ENCODE measurements at places on chromosomes 5 and 9.
A peak's percentile ranks its signal among the peaks of the same experiment; 100 is the strongest.

GRCh38 chr9:88966894-88967676 is 24.2 kb upstream of the S1PR3 start:
- no peak for DNase-seq

DNA sequence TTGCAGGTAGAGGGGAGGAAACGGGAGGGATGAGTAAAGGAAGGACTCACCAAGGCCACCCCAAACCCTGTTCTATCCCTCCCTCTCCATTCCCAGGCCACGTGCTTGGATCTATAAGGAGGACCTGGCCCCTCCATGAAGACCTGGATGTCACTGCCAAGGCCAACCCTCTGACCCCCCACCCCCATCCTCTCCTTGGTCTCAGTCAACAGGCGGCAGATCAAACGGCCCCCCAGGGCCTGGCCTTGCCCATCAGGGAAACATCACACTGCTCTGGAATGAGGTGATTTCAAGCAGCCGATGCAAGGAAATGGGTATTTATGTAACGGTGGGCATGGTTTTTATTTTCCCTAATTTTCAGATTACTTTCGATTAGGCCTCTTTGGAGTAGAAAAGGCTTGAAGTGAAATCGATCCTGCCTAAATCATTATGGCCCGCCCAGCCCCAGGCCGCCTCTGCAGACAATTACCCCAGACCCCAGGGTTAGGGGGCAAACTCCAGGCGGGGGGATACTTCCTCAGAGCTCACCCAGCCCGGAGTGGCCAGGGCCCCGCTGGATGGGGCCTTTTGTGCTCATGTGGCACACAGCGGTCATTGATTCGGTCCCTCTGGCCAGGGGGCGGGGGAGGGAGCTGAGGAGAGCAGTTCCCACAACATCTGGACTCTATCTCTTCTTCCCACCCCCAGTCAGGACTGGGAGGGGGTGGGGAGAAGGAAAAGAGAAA is 125.3 kb downstream of the PHF2 start:
- DNase-seq, result no peak

- peak; percentile 6 for DNase-seq
These were observed 108.7 kb upstream of the SHB start for GRCh38 chr9:38177680-38178079.

DNA sequence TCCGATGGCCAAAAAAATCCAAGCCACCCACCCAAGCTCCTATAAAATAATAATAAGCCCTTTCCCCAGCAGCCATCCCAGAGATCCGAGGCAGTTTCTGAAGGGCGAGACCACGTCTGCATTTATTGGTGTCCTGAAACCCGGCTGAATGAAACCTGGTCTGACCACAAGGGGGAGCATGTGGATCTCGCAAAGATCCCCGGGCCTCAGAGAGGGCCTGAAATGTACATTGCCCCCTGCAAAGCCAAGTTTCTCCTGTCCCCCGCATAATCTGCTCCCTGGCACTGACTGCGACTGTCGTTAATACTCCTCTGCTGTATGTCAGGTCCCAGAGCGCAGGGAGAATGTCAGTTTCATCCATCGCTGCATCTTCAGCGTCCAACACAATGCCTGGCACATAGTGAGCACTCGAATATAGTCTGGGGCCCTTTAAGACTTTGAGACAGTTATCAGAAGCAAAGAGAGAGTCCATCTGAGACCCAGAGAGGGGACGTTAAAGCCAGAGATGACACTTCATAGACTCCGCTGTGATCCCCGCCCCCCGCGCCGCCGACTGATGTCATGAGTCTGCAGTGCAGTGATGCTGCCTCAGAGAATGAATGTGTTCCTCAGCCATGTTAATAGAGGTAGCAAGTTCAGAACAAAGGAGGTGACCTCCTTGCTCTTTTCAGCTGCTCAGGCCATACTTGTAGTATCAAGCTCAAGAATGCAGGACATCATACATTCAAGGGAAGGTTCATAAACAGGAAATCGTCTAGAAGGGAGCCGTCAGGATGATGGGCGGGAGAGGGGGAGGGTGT is 74.5 kb upstream of the BARHL1 start:
- DNase-seq, result peak; percentile 61

Data from NCI-H774 (cell line).